ENCODE measurements at places on chromosomes 6 and 20.
A peak's percentile ranks its signal among the peaks of the same experiment; 100 is the strongest.

DNA sequence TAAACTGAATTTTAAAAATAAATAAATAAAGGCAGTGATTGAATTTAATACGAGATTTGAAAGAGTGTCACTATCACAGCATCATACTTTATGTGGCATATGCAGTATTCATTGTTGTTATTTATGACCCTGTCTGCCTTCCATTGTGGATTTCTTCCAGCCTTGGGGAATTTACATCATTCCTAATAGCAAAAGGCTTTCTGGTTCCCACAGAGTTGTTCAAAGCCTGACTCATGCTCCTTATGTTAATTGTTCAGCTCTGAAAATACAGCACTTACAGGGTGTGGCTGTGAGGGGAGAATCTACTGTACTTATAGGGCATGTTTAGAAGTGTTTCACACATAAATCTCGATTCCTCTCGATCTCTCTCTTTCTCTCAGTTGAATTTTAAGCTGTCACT, 54.4 kb downstream of the JAG1 start:
- peaks cover 44% of the 10 kb centered on the region for H3K4me1 ChIP-seq
- DNase-seq: no peak
- H3K27ac ChIP-seq: peak overlapping the region; percentile 74

DNA sequence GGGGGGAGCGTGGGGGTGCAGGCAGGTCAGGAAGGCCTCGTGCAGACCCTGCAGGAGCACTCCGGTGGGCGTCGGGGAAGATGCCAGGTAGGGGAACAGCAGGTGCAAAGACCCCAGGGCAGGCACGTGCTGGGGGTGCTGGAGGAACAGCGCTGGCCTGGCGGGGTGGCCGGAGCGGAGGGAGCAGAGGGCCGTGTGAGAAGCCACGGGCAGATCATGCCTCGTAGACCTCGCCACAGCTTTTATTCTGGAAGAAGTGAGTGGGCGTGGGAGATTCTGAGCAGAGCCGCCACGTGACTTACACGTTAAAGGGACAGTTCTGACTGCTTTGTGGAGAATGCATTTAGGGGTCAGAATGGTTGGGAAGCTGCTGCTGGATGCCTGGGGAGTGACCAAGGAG, 9.3 kb downstream of the NTSR1 start:
- peaks cover 6% of the 10 kb centered on the region for H3K4me1 ChIP-seq
- DNase-seq: no peak
- H3K27ac ChIP-seq: no peak overlapping the region
- H3K36me3 ChIP-seq: peaks cover 4% of the 10 kb centered on the region
- H3K4me3 ChIP-seq: no peak overlapping the region

GRCh38 chr6:40394381-40394780, 192.8 kb downstream of the LRFN2 start:
- H3K4me1 ChIP-seq: peaks cover 30% of the 10 kb centered on the region
- H3K27me3 ChIP-seq: peaks cover 16% of the 10 kb centered on the region
- no peaks in the 10 kb centered on the region for H3K36me3 ChIP-seq
- no peak overlapping the region for H3K4me3 ChIP-seq

- H3K27ac ChIP-seq: no peak overlapping the region
- no peak for DNase-seq
- H3K27me3 ChIP-seq: no peaks in the 10 kb centered on the region
- H3K36me3 ChIP-seq: no peaks in the 10 kb centered on the region
- H3K4me3 ChIP-seq: no peak overlapping the region
Measured at GRCh38 chr6:25122622-25123237, 156.4 kb upstream of the CARMIL1 start.

- H3K27me3 ChIP-seq: no peaks in the 10 kb centered on the region
- H3K36me3 ChIP-seq: no peaks in the 10 kb centered on the region
- peak overlapping the region; percentile 1 for H3K4me3 ChIP-seq
- DNase-seq: no peak
- H3K27ac ChIP-seq: peak overlapping the region; percentile 35
- H3K4me1 ChIP-seq: peaks cover 25% of the 10 kb centered on the region
Measured at GRCh38 chr6:75794954-75795739, 46.1 kb downstream of the MYO6 start.

DNA sequence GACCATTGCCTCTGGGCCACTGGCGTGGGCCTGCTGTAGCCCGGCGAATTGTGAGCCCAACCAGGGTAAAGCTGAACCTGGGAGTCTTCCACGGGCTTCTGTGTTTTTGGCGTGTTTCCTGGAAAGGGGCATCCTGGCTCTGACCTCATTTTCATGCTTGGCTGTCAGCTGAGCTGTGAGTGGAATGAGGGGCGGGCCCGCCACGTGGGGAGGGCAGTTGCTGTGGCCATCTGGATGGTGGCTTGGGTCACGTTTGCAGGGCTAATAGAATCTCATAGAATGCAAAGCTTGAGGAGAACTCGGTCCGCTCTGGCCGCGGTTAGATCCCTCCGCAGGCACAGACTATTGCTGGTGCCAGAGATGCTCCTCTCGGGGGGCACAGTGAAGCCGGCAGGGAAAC, 263.0 kb downstream of the SMOC2 start:
- DNase-seq: no peak
- no peak overlapping the region for H3K27ac ChIP-seq
- peaks cover 4% of the 10 kb centered on the region for H3K27me3 ChIP-seq
- H3K4me3 ChIP-seq: no peak overlapping the region
- no peaks in the 10 kb centered on the region for H3K36me3 ChIP-seq

- no peaks in the 10 kb centered on the region for H3K27me3 ChIP-seq
- H3K4me1 ChIP-seq: peaks cover 20% of the 10 kb centered on the region
- DNase-seq: no peak
- no peak overlapping the region for H3K4me3 ChIP-seq
- no peak overlapping the region for H3K27ac ChIP-seq
- no peaks in the 10 kb centered on the region for H3K36me3 ChIP-seq
Measured at GRCh38 chr6:134456226-134456625, 138.3 kb upstream of the SGK1 start.

DNA sequence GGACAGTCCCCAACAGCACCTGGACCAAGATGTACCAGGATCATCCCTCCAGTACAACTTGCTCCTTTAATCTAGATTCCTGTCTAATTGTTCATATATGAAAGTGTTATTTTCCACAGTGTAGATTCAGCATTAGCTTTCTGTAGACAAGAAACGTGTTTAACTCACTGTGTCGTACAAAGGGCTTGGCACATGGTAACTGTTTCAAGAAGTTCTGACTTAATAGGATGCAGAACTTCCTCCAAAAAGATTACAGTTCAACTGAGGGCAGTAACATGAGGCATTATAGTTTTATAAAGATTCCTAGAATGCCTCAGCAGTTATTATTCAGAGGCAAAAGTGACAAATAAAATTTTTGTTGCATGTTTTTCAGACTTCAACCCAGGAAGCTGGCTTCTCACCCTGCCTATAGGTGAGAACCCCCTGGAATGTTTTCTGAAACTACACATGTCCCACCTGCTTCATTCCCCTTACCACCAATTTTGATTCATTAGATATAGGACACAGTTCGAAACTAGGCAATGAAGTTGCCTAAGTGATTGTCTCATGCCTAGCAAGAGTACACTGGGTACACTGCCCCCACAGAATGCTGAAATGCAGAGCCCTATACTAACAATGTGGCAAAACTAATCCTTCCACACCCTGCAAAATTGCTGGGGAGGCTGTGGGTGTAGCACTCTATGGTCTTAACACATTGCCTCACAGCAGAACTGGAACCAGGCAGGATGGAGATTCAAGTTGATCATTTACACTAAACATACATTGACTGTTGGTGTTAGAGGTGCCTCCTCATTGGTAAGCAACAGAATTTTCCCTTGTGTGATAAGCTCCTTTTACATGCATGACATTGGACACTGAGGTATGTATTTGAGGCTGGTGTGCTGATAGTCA, 22.6 kb upstream of the SH3BGRL2 start:
- peak overlapping the region; percentile 94 for H3K27ac ChIP-seq
- H3K36me3 ChIP-seq: peaks cover 9% of the 10 kb centered on the region
- DNase-seq: no peak
- peaks cover 47% of the 10 kb centered on the region for H3K4me1 ChIP-seq
- no peaks in the 10 kb centered on the region for H3K27me3 ChIP-seq

GRCh38 chr6:87722540-87723169, 20.6 kb upstream of the AKIRIN2 start:
- no peaks in the 10 kb centered on the region for H3K36me3 ChIP-seq
- H3K4me3 ChIP-seq: no peak overlapping the region
- no peak for DNase-seq
- no peak overlapping the region for H3K27ac ChIP-seq
- peaks cover 18% of the 10 kb centered on the region for H3K4me1 ChIP-seq

GRCh38 chr6:106642476-106642875, 13.1 kb downstream of the QRSL1 start:
- no peak overlapping the region for H3K27ac ChIP-seq
- H3K4me1 ChIP-seq: peaks cover 16% of the 10 kb centered on the region
- peaks cover 48% of the 10 kb centered on the region for H3K36me3 ChIP-seq
- H3K4me3 ChIP-seq: no peak overlapping the region

DNA sequence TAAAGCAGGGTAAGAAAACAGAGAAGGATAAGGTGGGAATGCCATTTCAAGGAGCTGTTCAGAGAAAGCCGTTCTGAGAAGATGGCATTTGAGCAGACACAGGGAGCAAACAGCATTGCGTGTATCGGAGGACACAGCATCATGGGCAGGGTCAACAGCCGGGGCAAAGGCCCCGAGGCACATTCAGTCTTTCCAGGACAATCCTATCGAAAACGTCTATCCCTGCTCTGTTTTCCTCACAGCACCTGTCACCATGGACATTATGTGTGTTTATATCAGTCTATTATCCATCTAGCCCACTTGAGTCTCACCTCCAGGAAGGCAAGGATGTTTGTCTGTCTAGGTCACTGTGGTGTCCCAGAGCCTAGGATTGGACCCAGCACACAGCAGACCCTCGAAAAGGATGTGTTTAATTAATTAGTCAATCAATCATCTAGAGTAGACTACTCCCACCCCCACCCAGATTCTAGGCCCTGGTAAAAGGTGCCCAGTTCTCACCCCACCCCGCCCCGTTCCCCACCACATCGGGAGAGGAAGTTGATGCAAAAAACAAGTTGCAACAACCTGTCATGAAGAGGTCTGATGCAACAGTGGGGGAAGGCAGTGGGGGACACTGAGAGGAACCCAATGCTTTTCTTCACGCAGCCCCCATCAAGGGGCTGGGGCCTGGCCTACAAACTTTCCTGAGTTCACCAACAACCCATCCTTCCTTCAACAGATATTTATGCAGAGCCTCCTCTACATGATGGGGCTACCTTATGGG, 66.6 kb downstream of the PREX1 start:
- no peak overlapping the region for H3K4me3 ChIP-seq
- peaks cover 3% of the 10 kb centered on the region for H3K36me3 ChIP-seq
- peaks cover 8% of the 10 kb centered on the region for H3K4me1 ChIP-seq
- DNase-seq: no peak

DNA sequence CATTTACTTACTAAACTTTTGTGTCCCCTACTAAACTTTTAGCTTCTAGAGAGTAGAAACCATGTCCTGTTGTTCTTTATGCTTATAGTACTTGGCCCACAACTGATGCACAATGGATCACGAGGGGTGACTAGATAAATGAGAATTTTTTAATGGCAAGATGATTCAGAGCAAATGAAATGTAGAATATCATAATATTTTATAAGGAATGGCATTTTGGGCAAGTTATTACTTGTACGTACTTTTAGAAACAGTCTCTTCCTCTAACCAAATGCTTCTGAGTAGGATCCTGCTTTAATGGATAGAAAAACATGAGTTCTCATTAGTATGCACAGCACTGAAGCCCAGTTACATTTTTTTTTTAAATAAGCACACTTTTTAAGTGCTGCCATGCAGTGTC, 336.3 kb downstream of the NRN1 start:
- H3K4me3 ChIP-seq: no peak overlapping the region
- peaks cover 4% of the 10 kb centered on the region for H3K36me3 ChIP-seq
- DNase-seq: no peak
- no peak overlapping the region for H3K27ac ChIP-seq
- H3K4me1 ChIP-seq: peaks cover 24% of the 10 kb centered on the region

DNA sequence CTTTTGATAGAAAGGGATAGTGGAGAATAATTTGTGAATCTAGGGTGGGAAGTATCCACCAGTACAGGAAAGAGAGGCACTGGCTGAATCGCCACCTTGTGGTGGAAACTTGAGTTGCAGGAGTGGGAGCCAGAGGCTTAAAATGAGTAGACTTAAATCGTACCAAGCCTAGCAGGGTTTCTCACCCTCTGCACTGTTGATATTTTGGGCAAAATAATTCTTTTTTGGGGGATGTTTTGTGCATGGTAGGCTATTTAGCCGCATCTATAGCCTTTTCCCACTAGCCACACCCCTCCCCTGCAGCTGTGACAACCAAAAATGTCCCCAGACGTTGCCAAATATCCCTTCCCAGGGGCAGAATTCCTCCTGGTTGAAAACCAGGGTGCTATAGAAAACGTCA, 119.1 kb downstream of the DHX35 start:
- H3K4me1 ChIP-seq: no peaks in the 10 kb centered on the region
- H3K27ac ChIP-seq: no peak overlapping the region
- H3K27me3 ChIP-seq: peaks cover 30% of the 10 kb centered on the region
- no peak overlapping the region for H3K4me3 ChIP-seq
- peak; percentile 82 for DNase-seq
- H3K36me3 ChIP-seq: no peaks in the 10 kb centered on the region

- H3K4me3 ChIP-seq: no peak overlapping the region
- H3K27me3 ChIP-seq: no peaks in the 10 kb centered on the region
- H3K27ac ChIP-seq: no peak overlapping the region
- no peaks in the 10 kb centered on the region for H3K4me1 ChIP-seq
- DNase-seq: no peak
Measured at GRCh38 chr6:158422629-158423238, 110.5 kb downstream of the TULP4 start.

- peak overlapping the region; percentile 41 for H3K27ac ChIP-seq
- H3K36me3 ChIP-seq: peaks cover 10% of the 10 kb centered on the region
- H3K27me3 ChIP-seq: no peaks in the 10 kb centered on the region
- H3K4me3 ChIP-seq: peak overlapping the region; percentile 14
- DNase-seq: no peak
- H3K4me1 ChIP-seq: peaks cover 9% of the 10 kb centered on the region
Measured at GRCh38 chr6:56671651-56672461, 29.2 kb upstream of the DST start.

DNA sequence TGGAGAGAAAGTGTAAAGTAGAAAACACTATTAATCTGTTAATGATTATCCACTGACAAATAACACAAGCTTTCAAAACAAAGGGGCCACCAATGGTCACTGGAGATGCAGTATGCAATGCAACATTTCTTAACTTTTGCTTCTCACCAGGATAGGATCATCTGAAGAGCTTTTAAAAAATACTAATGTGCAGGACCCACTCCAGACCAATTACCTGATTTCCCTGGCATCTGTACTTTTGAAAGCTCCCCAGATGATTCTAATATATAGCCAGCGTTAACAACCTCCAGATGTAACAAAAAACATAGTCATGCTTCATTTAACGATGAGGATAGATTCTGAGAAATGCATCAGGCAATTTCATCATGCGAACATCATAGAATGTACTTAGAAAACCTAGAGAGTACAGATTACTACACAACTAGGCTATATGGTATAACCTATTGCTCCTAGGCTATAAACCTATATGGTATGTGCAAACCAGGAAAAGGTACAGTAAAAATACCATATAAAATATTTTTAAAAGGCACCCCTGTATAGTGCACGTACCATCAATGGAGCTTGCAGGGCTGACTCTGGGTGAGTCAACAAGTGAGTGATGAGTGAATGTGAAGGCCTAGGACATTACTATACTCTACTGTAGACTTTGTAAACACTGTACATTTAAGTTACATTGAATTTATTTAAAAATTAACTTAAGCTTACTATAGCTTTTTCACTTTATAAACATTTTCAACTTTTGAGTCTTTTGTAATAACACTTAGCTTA, 69.2 kb downstream of the ATG5 start:
- DNase-seq: no peak
- no peak overlapping the region for H3K27ac ChIP-seq
- H3K4me3 ChIP-seq: no peak overlapping the region
- H3K4me1 ChIP-seq: peaks cover 42% of the 10 kb centered on the region
- H3K27me3 ChIP-seq: no peaks in the 10 kb centered on the region

Data from type B pancreatic cell (in vitro differentiated cells).